ENCODE measurements at places on chromosomes 6 and 20.

- no peak for DNase-seq
Observed at GRCh38 chr6:12414096-12414675, 124.0 kb downstream of the EDN1 start.

DNA sequence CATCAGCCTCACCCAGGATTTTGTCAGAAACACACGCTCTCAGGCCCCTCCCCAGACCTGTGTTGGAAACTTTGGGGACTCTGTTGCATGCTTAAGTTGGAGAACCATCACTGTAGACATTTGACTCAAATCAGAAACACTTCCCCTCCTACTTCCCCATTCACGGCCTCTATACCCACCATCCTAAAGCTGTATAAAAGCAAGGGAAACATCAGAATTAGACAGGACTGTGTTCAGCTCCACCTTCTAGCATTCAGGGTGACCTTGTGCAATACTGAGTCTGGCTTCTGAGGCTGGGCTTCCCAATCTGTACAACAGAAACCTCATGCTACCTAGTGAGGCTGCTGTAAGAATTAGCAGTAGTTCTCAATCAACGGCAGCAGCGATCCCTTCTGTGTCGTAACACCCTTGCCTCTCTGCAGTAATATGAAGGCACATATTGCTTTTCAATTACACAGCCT is 252.3 kb downstream of the LY86 start:
- DNase-seq: no peak

GRCh38 chr6:126042001-126042419 is 55.7 kb downstream of the TRMT11 start:
- DNase-seq: no peak

GRCh38 chr20:58579819-58580473 is 64.7 kb upstream of the APCDD1L start:
- peak; percentile 72 for DNase-seq

DNA sequence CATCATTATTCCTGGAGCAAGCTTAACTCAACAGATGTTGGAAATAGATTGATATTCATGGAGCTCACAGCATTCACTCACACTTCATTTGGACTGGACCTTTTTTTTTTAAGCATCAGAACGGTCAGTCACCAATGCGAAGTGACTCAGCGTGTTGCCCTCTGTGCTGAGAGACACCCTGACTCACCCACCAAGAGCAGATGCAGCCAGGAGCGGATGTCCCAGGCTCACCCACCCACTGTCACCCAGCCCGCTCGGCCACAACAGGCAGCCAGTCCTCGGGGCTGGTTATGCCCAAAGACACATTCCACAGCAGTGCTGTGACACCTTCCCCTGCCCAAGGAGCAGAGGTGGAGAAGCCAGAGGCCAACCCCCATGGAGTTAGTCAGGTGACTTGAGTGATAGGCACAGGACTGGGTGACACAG is 15.7 kb downstream of the RNASET2 start:
- no peak for DNase-seq

- DNase-seq: no peak
Observed at GRCh38 chr20:15658295-15658694, 915.0 kb downstream of the KIF16B start.

DNA sequence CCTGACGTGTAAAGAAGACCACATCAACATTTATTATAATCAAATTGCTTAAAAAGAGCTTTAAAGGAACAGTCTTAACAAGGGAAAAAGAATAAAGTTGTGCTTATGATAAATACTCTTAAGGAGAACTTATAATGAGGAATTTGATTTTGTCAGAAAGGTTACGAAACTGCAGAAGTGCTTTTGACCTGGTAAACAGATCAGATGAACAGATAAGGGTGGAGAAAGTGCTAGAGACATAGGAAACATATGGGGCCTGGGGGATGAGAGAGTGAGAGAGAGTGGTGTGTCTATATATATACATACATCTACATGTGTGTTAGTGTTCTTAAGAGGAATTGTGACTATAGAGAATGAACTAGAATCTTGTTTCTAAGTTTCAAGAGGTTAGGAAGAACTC is 186.2 kb upstream of the GJE1 start:
- no peak for DNase-seq

- peak; percentile 82 for DNase-seq
Observed at GRCh38 chr20:43666376-43667328, at the start of gene MYBL2. Gene MYBL2 (plus strand): TSS chr20:43667114. CDS start chr20:43667284, 170 bp downstream.

DNA sequence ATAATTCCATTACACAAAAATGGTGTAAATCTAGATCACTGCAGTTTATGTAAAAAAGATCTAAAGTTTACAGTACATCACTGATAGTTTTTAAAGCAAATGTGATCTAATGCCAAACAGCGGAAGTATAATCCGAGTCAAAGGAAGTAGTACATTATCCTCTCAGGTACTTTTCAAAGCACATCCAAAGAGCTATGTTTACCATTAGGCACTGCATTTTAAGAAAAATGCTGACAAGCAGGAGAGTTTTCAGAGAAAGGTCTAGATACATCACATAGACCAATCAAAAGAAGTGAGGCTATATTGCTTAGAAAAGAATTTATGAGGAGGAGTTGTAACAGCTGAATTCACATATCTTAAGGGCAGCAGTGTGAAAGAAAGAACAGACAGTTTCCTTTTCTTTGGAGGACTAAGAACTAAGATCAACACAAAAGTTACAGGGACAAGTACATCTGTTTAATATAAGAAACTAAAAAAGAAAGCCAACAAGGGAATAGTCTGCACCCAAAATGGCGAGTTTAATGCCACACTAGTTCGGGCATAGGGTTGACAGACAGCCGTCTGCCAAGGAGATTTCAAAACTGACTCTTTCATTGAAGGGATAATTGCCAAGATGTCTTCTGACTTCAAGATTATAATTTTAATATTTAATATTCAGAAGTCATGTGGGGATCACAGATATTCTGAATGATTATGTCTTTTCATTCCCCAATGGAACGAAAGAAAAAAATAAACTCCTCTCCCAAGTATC is 1.4 kb downstream of the ZNF184 start:
- DNase-seq: no peak

DNA sequence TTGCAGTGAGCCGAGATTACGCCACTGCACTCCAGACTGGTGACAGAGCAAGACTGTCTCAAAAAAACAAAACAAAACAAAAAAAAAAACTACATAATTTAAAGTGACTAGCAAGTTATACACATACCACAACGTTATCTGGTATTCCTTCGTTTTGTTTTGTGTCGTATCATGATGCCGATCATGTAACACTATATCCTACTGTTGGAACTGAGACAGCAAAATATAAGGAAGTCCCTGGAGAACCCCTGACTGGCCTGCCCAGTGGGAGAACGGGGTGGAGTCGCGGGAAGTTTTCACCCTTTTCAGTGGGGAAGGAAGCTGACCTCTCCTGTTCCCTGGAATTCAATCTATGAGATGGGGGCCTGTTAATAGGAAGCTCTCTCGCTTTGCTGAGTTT is 15.1 kb downstream of the SOX4 start:
- DNase-seq: no peak

DNA sequence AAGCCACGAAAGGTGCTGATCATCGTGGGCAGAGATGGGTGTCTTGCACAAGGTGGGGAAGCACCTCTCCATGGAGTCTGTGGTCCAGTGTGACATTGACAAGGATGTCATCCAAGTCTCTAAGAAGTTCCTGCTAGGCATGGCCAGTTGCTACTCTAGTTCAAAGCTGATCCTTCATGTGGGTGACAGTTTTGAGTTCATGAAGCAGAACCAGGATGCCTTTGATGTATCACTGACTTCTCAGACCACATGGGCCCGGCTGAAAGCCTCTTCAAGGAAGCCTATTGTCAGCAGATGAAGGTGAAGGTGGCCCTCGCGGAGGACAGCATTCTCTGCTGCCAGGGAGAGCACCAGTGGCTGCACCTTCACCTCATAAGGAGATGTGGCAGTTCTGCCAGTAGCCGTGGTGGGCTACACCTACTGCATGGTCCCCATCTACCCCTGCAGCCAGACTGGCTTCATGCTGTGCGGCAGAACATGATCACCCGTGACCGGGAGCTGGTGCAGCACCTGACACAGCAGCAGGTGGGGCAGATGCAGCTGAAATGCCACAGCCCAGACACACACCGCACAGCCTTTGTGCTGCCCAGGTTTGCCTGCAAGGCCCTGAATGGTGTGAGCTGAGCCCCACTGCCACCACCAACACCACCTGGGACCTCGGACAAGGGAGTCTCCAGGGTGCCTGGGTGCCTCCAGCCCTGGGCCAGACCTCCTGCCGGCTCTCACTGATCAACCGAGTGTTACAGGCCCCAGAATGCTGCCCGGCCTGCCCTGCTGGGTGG is 75.0 kb upstream of the SULF2 start:
- no peak for DNase-seq

DNA sequence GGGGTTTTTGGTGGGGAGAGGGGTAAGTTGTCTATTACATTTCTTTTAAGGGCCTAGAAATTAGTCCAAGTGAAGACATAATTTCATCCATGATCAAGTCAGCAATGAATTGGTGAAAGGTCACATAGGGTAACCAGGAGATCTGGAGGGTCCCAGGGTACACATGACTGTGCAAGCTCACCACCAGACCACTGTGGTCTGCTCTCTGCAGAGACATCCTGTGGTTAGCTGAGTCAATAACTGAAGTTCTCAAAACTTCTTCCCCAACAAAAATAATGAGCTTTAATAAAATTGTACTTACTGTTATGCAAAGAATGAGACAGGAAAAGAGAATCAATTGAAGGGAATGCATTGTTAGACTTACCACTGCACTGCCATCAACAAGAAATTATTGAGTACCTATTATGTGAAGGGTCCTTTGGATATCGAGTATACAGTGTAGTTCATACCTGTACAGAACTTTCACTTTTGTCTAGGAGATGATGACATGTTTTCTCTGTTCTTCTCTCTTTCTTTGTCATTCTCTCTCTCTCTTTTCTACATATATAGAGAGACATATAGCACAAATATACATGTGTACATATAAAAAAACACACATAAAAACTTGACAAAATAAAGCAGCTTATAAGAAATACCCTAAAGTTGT is 209.8 kb downstream of the GJA1 start:
- no peak for DNase-seq

DNA sequence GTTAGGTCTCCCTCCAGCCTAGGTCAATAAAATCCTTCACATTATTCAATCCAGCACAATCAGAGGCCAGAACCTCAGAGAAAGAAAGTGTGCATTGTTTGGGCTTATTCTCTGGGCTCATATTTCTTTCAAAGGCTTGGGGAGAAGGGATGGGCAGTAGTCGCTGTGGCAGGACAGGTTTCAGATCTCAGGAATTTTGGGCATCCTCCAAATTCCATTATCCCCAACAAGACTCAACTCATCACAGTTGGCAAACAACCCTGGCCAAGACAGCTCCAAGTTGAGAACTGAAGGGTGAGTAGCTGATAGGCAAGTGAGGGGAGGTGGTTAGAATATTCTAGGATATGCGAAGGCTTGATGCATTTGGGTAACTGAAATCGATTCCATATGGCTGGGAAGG is 27.2 kb upstream of the CHD6 start:
- DNase-seq: no peak
